Mammary microvascular endothelial cell (primary cell): ENCODE measurements at places on chromosomes 12 and 14. TPM values are rescaled to one million over a fixed set of nuclear protein-coding genes. Genes with fewer than 3 reads are reported as not detected.

Gene NGDN
- total RNA-seq = 30.2 and 33.4 TPM in 2 replicates

Gene RIC8B
- total RNA-seq = 5.5 and 9.0 TPM in 2 replicates

Gene TAS2R46
- 0.34 and 0.73 TPM in 2 replicates for total RNA-seq

Gene SCNN1A
- total RNA-seq = 0.87 TPM in 1 of 2 replicates, not detected in the other

Gene SDSL
- total RNA-seq = 6.3 and 7.7 TPM in 2 replicates

Gene SLC5A8
- total RNA-seq = not detected in 2 replicates

Gene AKAP5
- total RNA-seq = 0.07 and 0.34 TPM in 2 replicates

Gene MEG3
- total RNA-seq = 4.1 and 5.6 TPM in 2 replicates

Gene IFNG-AS1
- not detected in 2 replicates for total RNA-seq

Gene CCDC184
- total RNA-seq = not detected in 2 replicates

Gene GPX2
- total RNA-seq = not detected in 2 replicates

Gene CLEC14A
- total RNA-seq = 163 and 167 TPM in 2 replicates

Gene NANOG
- total RNA-seq = not detected in 2 replicates

Gene CCDC92
- 11.9 and 15.6 TPM in 2 replicates for total RNA-seq

Gene WDHD1
- 12.9 and 13.3 TPM in 2 replicates for total RNA-seq

Gene PRH2
- not detected in 2 replicates for total RNA-seq

Gene GSG1
- not detected in 2 replicates for total RNA-seq

Gene TMEM132C
- not detected in 2 replicates for total RNA-seq

Gene LYZ
- total RNA-seq = not detected in 2 replicates

Gene CACNA2D4
- not detected in 2 replicates for total RNA-seq

Gene RHOJ
- total RNA-seq = 20.3 and 24.3 TPM in 2 replicates

Gene OLR1
- total RNA-seq = not detected in 2 replicates

Gene GARIN6
- total RNA-seq = not detected in 2 replicates

Gene ZCCHC8
- 15.1 and 15.7 TPM in 2 replicates for total RNA-seq

Gene TMPRSS12
- not detected in 2 replicates for total RNA-seq

Gene C12orf54
- total RNA-seq = not detected in 2 replicates

Gene TMEM52B
- not detected in 2 replicates for total RNA-seq

Gene AKAP3
- total RNA-seq = 1.3 and 1.6 TPM in 2 replicates

Gene OTUB2
- 2.6 and 3.5 TPM in 2 replicates for total RNA-seq

Gene SOAT2
- not detected in 2 replicates for total RNA-seq

Gene HNF1A
- total RNA-seq = not detected in 2 replicates

Gene FAM90A1
- total RNA-seq = 0.10 TPM in 1 of 2 replicates, not detected in the other
